ENCODE measurements at places on chromosomes 5 and 9.
A peak's percentile ranks its signal among the peaks of the same experiment; 100 is the strongest.

DNA sequence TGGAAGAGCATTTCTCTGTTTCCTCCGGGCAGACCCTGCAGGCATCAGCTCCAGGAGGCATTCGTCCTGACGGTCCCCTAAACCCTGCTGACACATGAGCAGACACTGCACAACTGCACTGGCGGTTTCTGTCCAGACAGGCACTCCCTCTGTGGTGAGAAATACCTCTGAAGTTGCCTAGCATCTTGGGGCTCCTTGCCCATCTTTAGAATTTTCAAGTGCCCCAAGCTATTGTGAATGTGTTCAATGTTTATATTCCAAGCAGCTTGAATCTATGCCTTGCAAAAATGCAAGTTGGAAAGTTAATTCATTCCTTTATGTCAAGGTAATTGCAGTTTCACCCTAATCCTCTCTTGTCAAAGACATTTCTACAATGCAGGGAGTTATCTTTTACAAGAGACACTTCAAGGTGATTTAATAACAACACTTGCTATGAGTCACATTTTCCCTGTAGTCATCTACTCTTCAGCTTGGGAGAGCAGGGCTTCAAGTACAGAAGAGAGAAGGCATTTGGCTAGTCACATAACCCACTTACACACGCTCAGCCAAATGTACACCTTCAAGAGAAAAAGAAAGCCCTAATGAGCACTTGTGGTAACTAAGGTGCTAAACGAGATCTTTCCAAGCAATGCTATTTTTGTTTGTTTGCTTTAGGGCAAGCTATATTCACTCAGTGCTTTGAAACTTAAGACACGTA, 302.5 kb downstream of the MLLT3 start:
- DNase-seq, result peak; percentile 91

DNA sequence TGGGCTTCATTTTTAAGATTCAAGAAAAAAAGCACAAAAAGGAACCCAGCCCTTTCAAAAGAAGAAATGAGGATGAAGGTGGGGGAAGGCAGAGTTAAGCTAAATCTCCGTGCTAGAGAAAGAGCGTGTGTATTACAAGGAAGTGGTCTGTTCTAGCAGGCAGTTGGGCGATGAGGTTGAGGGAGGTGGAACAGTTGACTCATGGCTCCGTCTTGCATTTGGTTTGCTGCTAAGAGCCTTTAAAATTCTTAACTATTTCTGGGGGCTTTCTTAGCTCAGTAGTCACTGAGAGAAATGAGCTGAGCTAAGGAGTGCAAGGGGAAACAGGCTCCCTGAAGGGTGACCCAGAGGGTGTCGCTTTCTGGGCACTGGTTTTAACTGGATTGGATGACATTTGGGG, 117.4 kb downstream of the GCNT1 start:
- peak; percentile 67 for DNase-seq

GRCh38 chr5:71880536-71880935, 161.5 kb downstream of the CARTPT start:
- DNase-seq, result no peak

DNA sequence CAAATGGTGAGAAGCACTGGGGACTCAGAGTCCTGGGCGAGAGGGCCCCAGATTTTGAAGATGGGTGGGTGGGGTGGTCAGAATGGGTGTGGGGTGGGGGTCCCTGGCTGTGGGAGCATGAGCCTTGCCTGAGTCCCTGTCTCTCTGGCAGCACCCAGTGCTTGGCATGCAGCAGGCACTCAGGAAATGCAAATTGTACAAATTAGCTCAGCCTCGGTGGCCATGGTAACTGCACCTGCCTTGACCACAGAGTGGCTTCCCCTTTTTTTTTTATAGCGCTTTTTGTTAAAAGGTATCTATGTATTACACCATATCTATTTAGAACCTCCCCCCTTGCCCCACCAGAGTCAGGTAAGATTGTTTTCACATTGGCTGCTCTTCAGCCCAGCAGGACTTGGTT, 19.2 kb upstream of the PITX1 start:
- DNase-seq, result no peak

DNA sequence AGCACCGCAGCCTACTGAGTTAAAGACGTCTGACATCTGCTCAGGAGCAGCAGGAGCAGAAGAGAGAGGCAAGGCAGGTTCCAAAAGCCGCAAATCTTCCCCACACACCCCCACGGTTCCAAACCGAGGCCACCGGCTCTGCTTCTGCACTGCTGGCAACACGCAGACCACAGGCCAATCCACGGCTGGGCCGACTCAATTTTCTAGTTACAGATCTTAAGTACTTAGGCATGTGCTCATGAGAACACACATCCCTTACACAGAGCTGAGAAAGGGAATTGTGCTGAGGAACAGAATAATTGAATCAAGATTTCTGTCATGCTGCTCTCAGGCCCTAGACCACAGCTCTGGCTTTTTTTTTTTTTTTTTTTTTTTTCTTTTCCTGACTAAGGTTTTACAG, 32.6 kb downstream of the PAX5 start:
- no peak for DNase-seq

DNA sequence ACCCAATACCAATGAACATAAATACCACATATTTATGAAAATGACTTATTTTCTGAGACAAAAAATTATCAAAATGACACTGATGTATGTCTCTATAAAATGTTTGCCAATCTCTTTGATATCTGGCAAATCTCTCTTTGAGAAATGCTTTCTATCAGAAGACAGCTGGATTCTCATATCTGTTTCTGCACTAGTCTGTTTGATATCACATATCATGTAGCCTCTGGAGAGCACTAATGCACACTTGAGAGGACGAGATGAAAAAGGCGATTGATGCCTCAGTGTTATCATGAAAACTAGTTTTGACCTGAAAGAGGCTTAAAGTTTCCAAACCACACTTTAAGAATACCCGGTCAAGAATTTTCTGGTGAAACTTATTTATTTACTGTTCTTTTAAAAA, 29.1 kb upstream of the ANKRD55 start:
- no peak for DNase-seq

DNA sequence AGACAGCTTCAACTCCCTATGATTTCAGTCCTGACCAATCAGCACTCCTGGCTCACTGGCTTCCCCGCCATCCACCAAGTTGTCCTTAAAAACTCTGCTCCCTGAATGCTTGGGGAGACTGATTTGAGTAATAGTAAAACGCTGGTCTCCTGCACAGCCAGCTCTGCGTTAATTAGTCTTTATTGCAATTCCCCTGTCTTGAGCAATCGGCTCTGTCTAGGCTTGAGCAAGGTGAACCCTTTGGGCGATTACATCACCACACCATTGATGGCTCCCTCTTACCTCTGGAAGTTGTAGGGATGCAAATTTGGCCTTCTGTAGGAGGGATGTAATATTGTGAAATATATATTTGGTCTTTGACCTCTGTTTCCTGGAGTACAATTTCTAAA, 2.9 kb upstream of the SLC23A1 start:
- DNase-seq, result peak; percentile 94

GRCh38 chr5:118551716-118552115, 436.6 kb downstream of the DTWD2 start:
- DNase-seq, result no peak

DNA sequence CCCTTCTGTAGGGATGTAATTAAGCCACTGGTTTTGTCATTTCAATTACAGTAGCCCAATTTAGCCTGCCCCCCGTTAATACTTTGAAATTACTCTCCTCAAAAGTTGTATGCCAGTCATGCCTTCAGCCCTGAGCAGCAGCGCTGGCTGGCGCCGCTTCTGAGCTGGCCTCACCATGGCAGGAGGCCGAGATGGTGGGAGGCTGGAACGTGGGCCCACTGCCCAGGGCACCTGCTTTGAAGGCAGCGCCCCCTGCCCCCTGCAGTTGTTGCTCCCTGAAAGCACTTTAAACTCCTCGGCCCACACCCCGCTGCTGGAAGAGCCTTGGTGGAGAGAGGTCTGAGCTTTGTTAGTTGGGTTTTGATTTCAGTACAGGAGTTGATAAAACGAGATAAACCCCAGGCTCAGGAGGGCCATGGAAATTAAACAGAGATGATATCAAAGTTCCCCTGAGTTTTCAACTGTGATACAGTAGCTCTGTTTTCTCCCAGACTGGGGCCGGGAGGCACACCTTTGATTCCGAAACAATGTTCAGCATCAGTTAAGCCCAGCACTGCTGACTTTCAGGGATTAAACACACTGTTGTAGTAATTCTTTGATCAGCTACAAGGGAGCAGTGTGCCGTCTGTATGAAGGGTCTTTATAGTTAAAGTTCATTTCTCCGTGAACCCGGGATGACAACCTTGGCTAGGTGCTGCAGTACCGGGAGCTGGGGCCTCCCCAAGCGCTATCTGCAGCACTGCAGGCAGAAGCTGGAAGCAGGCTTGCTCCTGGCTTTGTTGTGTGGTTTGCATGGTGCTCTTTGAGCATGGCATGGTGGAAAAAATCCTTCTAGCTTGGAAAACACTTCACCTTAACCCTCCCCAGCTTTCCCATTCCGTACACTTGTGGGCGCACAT, 9.5 kb downstream of the MVB12B start:
- no peak for DNase-seq

- DNase-seq, result no peak
Observed at GRCh38 chr5:156476678-156477077, 149.7 kb downstream of the SGCD start.

DNA sequence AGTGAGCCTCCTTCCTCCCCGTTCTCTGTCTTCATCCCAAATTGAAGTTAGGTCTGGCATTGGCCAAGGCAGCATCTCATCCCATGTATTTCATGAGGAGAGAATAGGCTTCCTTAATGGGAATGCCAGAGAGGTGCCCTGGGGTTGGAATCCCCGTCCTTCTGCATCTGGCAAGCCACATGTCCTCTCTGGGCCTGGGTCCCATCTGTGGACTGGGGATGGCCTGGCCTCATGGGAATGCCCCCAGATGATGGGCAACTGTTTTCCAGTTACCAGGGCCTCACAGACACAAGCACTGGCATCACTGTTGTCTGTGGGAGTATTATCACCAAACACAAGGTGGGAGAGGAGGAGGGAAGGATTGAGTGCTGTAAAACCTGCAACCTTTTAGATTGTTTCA, 153.9 kb downstream of the FSTL4 start:
- DNase-seq, result no peak

- no peak for DNase-seq
Observed at GRCh38 chr9:4365055-4365454, 65.2 kb upstream of the GLIS3 start.

GRCh38 chr5:170832241-170832640, 29.6 kb upstream of the RANBP17 start:
- DNase-seq, result no peak

- peak; percentile 14 for DNase-seq
Observed at GRCh38 chr5:172503925-172504700, 49.8 kb upstream of the SH3PXD2B start.

DNA sequence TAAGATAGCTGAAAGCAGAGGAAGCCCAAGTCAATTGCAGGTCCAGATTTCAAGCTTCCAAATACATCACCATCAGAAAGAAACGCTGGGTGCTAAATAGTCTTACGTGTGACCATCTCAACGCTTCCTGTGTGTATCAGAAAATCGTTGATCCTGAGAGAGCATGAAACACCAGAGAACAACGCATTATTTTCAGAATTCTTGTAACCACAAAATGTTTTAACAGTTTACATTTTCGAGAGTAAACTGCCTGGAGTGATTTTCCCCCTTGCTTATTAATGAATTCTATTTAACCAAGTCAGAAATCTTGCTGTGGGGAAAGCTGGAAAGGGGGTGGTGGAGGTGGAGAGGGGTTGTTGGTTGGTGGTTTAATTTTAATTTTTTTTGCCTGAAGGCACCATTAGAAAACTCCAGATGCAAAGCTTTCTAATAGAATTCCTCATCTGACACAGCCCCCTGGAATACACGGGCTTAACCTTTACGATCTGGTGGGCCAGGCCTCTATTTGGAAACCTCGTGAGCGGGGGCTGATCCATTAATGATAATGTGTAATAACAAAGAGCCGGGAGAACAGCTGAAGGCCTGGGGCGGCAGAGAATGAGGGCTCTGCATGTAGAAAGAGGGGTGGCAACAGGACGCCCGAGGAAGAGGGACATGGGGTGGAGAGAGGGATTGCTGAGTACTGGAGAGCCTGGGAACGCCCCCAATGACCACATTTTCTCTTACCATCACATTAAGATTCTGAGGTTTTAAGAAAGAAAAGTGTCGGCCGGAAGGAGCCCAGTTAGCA, 124.5 kb upstream of the NFIB start:
- DNase-seq, result no peak

DNA sequence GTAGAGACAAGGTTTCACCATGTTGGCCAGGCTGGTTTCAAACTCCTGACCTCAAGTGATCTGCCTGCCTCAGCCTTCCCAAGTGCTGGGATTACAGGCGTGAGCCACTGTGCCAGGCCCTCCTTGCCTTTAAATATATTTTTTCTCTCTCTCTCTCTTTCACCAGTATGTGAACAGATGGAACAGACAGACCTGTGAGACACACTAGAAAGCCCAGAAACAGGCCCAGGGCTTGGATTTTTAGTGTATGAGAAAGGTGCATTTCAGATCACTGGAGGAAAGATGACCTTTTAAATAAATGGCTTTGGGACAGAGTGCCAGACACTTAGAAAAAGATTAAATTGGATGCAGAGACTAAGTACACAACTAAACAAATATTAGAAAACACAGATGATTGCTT, 3.1 kb downstream of the RASGEF1C start:
- DNase-seq, result no peak

DNA sequence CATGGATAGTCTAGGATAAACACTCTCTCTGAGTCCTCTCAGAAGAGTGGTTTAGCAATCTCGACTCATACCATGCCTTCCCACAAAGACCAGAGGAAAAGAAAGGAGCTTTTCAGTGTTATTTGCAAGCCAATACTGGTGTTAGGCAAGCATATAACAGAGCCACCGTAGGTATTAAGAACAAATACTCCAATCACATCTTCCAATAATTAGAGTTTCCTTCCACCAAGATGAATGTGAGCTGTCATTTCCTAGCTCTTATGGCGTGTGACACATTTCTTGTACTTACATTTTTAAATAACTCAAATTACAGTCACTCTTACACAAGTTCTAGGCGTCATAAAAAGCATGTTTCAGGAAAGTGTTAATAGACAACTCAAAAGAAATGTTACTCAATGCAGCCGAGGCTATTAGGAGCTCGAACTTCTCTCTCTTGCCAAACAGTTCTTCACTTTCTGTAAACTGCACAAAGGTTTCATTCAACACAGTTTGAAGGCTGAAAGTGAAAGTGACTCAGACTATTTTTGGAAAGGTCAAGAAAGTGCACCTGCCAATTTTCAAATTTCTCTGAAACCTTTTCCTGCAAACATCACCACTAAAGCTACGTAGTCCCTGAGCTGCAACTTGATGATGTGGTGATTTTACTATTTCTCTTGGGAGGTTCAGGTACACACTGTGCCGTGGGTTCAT, 153.8 kb downstream of the AUH start:
- peak; percentile 37 for DNase-seq

Measured in epithelial cell of esophagus (primary cell).